ENCODE measurements at places on chromosomes 5 and 9.

DNA sequence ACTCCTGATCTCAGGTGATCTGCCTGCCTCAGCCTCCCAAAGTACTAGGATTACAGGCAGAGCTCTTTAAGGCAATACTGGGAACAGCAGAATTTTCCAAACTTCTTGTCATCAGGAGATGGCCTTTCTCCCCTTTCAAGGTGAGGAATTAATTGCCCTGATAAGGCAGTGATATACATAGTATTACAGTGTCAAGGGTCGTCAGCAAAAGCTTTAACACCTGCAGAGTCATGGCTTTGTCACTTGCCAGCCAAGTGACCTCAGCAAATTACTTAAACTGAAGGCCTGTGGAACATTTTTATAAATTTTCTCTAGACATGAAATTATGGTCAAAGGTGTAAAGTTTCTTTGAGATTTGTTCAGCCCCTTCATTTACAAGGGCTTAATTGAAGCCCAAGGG, 59.5 kb downstream of the FBXO38 start:
- DNase-seq, result no peak

GRCh38 chr5:181219262-181220177, 3.6 kb upstream of the TRIM41 start:
- no peak for DNase-seq

- no peak for DNase-seq
Measured at GRCh38 chr5:35246900-35247647, 16.8 kb upstream of the PRLR start.

- no peak for DNase-seq
Measured at GRCh38 chr9:91241909-91242308, 119.8 kb downstream of the AUH start.

DNA sequence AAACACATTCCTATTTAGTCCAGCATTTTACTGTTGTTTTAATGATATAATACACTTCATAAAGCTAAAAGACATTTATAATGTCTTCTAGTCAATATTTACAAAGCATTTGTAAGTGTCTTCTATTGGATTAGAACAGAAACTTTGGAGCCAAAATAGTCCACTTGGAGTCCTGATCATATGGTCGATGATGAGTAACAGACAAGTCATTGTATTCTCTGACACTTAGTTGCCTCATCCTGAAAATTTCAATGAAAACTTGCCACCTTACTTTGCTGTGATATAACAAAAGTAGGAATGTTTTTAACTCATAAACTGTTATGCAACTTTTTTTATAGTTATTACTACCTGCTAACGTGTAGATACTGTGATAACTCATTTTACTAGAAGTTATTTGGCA, 132.5 kb downstream of the GABRB2 start:
- DNase-seq, result peak; percentile 20

- DNase-seq, result no peak
Measured at GRCh38 chr5:33166522-33166921, 274.2 kb upstream of the TARS1 start.

GRCh38 chr9:128696923-128697707, 5.2 kb upstream of the PKN3 start:
- DNase-seq, result no peak

DNA sequence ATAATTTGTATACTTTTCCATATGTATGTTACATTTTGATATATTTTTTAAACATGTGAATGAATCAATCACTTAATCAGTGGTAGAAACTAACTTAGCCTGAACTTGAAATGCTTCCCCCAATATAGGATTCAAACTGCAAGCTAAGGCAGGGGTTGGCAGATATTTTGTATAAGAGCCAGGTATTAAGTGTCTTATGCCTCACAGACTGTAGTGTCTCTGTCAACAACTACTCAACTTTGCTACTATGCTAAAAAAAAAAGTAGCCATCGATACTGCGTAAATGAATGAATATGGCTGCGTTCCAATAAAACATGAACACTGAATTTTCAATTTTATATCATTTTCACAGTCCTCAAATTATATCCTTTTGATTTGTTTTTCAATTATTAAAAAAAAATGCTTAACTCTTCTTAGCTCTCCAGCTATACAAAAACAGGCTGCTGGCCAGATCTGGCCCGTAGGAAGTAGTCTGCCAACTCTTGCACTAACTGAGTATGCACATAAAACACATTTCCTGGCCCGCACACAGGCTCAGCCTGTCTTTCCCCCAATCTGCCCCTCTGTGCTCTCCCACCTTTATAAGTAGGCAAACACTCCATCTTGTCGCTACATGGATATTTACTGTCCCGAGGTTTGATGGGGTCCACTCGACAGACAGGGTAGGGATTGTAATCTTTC, 91.8 kb downstream of the SAXO1 start:
- DNase-seq, result no peak

DNA sequence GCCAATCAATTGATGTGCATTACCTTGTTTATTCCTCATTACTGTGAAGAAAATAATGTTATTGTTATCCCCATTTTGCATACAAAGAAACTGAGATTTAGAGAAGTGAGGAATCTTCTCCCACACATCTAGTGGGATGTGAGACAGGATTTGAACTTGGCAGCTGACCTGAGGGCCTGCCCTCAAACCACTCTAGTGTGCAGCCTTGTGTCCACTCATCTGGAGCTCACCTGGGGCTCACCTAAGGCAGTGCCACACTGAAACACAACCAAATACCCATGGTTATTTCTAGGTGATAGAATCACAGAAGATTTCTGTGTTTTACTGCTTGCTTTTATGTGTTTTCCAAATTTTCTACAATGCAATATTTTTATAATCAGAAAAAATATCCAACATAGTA, 94.7 kb upstream of the SAP30L start:
- no peak for DNase-seq

- no peak for DNase-seq
Measured at GRCh38 chr5:1784197-1785050, 15.2 kb downstream of the MRPL36 start.

DNA sequence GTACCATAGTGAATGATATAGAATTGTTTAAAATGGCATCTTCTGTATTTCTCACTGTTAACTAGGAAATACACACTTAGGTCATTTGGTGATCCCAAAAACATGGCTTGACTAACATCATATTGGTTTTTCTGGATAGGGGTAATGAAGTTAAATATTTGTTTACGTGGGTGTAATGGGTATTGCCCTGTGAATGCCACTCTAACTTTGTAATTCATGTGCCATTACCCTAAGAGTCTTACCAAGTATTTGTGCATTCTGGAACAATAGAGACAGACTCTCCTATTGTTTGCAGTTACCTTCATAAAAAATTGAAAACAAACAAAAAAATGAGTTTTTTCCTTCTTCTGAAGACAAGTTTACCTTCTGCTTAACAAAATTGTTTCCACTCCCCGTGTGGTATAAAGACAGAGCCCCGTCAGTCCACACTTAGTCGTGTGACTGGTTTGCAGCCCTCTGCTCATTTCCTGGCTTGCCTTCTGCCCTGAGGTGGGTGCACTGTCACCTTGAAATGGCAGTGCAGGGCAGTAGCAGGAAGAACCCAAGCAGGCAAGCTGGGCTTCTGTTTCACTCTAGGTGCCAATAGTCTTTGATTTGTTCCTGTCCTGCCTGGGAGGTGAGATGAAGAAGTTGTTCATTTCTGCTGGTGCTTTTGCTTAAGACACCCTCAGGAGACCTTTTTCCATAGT, 9.6 kb upstream of the CATSPER3 start:
- no peak for DNase-seq

GRCh38 chr9:77647267-77648233, 572 bp downstream of the GNA14 start:
- peak; percentile 6 for DNase-seq

DNA sequence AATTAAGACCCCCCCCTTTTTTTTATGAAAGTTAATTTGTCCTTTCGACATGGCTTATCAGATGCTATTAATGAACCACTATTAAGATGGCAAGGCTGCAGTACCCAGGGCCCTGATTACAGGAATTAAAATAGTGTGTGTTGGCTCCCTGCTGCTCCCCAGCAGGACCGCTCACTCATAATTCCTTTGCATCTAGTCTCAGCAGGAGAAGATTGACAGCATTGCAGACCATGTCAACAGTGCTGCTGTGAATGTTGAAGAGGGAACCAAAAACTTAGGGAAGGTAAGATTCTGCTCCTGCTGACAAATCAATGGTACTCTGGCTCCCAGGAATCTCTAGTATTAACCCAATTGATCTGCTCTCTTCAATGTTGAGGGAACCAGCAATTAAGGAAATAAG, 61.0 kb downstream of the STX17 start:
- DNase-seq, result no peak

GRCh38 chr5:67335426-67335825, 138.8 kb upstream of the CD180 start:
- DNase-seq, result no peak

DNA sequence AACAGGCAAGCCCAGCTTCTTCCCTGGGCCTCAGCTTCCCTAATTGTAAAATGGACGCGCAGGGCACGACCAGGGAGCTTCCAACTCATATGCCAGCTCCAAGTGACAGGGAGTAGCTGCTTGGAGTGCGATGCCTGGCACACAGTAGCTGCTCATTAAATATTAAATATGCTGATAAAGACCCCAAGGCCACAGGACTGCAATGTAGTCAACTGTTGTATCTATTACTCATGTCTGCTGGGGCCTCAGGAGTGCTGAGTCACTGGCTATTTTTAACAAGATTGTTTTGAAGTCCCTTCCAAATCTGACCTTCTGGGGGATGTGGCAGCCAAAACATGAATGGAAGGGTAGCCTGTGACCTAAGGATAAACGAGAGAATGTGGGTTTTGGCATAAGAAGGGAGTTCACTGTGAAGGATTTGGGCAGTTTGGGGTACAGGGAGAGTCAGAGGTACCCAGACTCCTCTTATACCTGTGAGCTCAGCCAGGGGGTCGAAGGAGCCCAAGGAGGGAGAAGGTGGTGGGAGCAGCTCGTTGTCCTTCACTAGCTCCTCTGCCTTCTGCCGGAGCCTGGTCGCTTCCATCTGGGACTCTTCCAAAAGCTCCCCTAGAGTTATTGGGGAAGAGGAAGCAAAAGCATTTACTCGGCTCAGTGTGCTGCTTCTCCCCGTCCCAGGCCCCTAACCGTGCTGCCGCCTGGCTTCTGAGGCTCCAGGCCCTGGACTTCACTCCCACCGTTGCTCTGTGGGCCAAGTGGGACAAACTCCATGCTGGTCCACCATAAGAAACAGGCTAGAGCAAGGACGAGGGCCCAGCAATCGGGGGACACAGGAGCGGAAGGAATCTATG, 17.5 kb downstream of the TNIP1 start:
- peak; percentile 50 for DNase-seq

DNA sequence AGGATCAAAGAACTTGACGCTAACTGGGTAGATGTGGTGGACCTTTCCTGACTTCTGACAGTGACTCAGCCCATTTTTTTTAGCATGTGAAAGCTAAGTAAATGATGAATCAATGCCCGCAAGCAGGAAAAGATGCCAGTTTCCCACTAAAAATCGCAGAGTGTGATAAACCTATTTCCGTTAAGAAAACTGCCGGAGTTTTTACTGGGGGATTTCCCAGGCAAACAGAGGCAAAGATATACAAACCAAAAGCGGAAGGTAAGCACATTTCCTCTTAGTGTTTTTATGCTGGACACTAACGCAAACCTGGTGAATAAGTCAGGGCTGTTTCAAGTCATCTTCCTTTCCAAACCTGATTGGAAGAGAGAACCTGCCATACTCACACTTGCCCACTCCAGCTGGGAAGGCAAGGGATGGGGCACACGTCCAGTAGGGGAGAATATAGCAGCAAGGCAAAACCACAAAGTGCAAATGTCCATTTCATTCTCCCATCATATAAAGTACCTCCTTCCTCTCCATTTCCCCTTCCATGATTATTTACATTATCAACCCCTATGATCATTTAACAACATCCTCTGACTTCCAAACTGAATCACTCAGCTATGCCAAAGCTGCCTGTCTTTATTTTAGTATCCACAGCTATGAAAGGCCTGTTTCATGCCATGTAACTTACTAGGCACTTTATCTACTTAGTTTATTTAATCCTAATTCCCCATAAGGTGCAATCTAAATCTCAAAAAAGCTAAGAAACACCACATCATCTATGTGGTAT, 349.7 kb upstream of the RFX3 start:
- DNase-seq, result peak; percentile 65

- no peak for DNase-seq
Measured at GRCh38 chr5:139410121-139410992, 6.5 kb upstream of the SPATA24 start.

- no peak for DNase-seq
Measured at GRCh38 chr5:169148138-169148740, 152.7 kb downstream of the SLIT3 start.

GRCh38 chr5:112077180-112077579, 320.2 kb upstream of the NREP start:
- DNase-seq, result no peak

GRCh38 chr5:73201547-73202513, 28.8 kb downstream of the TMEM174 start:
- peak; percentile 49 for DNase-seq

GRCh38 chr5:145637396-145637795, 197.7 kb downstream of the PRELID2 start:
- DNase-seq, result no peak

GRCh38 chr5:172919525-172920446, 39.4 kb upstream of the RPL26L1 start:
- no peak for DNase-seq

- no peak for DNase-seq
Measured at GRCh38 chr9:36161187-36161586, 8.0 kb upstream of the CCIN start.

DNA sequence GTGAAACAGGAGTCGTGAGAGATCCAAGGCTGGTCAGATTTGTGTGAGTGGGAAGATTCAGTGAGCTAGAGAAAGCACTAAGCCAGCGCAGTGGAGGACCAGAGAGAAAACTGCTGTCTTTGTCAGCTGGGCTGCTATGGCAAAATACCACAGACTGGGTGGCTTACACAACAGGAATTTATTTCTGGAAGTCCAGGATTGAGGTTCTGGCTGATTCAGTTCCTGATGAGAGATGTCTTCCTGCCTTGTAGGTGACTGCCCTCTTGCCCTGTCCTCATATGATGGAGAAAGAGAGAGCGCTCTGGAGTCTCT, 24.2 kb upstream of the ANKRD33B start:
- DNase-seq, result no peak

GRCh38 chr5:93120051-93120450, 461.0 kb downstream of the NR2F1-AS1 start:
- peak; percentile 12 for DNase-seq

DNA sequence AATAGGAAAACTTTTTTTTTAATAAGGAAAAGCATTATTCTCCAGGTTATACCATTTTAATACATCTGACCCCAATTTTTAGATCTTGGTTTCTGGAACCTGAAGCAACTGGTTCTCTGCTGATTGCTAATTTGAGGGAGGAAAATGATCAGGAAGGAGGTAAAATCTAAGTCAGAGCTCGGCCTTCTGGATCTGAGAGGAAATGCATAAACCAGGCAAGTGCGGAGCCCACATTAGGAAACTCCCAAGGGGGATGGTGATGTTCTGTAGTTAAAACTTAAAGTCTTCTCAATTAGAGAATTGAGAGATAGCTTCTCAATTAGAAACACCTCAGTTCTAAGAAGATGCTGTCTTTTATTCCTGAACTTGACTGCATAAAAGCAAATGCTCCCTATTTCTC, 113.5 kb downstream of the TSSK1B start:
- DNase-seq, result no peak

GRCh38 chr5:55507574-55507973, 27.2 kb downstream of the PLPP1 start:
- no peak for DNase-seq

- no peak for DNase-seq
Measured at GRCh38 chr9:68895741-68896478, 118.0 kb downstream of the PRKACG start.
